ENCODE measurements at places on chromosomes 3 and 15.

GRCh38 chr3:9912294-9912935, 4.5 kb upstream of the IL17RC start:
- DNase-seq: no peak

- DNase-seq: no peak
Observed at GRCh38 chr3:123840961-123841360, 43.2 kb downstream of the MYLK start.

- no peak for DNase-seq
Observed at GRCh38 chr3:43413676-43414368, 127.5 kb downstream of the SNRK start.

GRCh38 chr3:45596290-45596791, 1.8 kb downstream of the LIMD1 start:
- no peak for DNase-seq

GRCh38 chr3:160381470-160381869, 17.6 kb downstream of the IFT80 start:
- no peak for DNase-seq

DNA sequence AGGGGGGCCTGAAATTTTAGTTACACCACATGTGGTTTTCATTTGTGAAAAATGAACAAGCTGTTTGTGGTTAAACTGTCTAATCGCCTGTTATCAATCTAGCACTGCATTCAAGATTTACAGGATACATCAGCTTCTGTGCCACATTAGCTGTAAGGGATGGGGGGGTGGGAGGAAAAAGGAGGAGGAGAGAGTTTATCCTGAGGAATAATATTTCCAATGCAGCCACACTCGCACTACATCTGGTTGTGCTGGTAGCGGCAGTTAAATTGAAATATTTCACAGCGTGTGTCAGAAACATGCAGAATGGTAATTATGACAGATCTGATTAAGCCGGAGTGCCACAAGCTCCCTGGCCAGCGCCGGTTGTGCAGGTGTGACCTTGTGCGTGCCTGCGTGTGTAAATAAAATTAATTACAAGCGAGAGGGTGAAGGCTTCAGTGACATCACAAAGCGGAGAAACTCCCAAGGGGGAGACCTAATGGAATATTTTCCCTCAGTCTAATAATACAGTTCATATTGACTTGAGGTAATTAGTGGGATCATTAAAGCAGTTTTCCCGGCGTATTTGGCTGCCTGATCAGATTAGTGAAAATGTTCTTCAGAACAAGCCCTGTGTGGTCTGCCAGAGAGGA, 55.5 kb downstream of the SATB1 start:
- peak; percentile 90 for DNase-seq

GRCh38 chr3:84039099-84039498, 919.7 kb upstream of the CADM2 start:
- no peak for DNase-seq

DNA sequence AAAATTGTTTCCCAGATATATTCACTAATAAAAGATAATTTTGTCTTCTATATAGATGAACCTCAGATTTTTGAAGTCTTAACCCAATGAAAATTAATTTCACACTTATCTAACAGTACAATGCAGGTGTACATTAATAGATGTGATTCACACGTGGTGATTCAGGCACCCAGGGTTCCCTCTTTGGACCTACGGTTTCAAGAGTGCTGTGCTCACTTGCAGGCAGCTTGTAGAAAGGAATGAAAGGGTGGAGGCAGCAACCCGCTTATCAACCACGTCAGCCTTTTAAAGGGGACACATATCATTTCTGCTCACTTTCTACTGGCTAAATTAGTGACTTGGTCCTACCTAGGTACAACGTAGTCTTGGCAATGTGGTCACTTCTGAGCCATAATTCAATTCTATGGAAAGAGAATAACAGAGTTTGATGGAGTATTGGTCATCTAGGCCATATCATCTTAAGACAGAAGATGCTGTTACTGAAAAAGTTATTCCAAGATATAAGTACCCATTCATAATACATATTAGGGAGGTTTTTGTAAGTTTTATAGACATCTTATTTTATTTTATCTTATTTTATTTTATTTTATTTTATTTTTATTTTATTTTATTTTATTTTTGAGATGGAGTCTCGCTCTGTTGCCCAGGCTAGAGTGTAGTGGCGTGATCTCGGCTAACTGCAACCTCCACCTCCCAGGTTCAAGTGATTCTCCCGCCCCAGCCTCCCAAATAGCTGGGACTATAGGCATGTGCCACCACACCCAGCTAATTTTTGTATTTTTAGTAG, 37.9 kb downstream of the ACP3 start:
- no peak for DNase-seq

- DNase-seq: no peak
Observed at GRCh38 chr15:91845720-91846119, 7.8 kb upstream of the SLCO3A1 start.

DNA sequence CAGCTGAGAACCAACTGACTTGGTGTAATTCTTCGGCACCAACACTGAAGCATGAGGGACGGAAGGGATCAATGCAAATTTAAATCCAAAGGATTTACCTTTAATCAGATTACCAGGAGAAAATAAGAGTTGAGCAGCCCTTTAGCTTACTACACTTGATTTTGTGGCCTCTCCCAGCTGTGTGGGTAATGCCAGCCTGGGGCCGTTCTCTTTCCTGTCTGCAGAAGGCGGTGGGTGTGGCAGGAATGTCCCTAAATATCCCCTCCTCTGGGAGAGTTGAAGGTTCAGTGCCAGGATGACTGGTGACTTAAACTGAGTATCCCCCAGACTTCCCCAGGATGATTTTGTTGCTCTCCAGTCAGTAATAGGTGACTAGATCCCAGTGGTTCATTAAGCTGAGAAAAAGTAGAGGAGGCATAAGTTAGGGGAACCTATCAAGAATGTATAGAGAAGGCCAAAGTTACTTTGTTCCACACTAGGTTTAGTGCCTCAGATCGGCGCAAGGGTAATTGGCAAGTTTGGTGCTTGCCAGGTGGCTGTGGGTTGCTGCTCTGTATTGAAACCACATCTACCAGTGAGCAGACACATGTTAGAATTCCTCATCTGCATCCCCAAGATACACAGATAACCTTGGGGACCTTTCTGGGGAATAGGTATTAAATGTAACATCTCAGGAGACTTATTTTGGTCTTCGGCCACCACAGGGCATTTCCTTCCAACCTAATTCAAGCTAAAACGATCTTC, 23.1 kb downstream of the MAPKBP1 start:
- no peak for DNase-seq

DNA sequence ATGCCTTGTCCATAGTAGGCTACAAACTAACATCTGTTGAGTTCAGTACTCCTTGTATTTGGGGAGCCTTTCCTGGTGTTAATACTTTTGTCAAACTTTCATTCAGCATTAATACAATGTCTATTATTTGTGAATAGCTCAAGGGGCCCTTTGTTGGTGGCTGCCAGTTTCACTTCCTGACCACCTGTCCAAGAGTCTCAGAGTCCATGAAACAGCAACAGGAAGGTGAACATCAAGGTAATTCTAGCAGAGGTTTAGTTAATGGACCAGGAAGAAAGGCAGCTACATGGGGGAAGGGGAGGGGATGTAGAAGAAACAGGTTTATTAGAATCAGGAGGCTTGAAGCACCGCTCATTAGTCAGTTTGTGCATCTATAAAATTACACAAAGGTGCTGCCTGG, 386.9 kb downstream of the PDCD6IP start:
- DNase-seq: no peak

DNA sequence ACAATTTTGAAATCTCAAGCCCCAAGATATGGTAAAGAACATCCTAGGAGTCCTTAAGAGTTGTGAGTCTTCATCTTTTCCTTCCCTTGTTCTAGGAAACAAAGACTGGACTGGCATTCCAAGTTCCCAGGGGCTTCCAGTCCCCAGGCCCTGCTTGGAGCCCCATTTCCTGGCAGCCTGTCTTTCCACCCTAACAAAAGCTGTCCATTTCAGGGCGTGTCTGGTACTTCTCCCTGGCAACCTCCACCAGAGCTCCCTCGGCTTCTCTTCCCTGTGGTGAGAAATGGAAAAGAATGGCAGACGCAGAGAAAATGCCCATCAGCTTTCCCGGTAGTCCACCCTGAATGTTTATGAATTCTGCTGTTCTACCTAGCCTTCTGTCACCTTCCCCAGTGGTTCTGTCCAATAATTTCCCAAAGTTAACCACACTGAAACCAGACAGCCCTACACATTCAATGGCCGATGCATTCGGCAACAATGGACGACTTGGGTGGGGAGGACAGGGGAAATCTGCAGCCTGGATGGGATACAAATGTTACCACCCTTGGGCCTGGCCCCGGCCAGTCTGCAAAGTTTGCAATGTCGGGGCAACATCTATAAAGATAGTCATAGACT, 6.8 kb downstream of the RAB6B start:
- DNase-seq: no peak

DNA sequence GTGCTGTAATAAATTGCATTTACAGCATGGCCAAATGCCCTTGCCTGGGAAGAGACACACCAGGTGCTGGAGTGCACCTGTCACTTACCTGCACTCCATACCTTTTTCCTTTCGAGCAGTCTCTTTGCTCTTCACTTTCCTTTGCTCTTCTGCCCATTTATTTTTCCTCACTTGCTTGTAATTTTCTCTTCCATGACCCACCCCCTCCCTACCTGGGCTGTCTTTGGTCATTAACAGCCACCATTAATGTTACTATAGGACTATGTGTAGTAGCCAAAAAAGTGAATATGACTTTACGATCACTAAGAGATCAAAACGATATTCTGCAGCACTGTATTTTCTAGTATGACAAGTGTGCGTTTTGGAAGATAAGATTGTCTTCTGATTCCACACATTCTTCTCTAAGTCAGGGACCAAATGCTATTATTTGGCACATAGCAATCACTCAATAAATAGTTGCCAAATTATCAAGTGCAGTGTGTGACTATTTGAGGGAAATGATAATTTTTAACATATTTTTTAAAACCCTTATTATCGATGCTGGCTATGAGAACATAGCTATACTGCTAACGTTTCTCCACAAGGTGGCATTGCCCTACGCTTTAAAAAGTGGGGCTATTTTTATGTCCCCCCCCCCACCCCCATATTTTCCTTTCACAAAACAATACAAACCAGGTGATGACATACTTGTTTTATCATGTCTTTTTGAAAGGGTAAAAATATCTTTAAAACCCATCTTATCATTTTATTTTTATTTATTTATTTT, 114.4 kb downstream of the GHSR start:
- DNase-seq: no peak

GRCh38 chr15:36400936-36401585, 178.4 kb upstream of the CDIN1 start:
- DNase-seq: no peak

GRCh38 chr3:7382293-7383010, 521.5 kb downstream of the GRM7 start:
- DNase-seq: no peak

Data from NCI-H1105 treated with DMSO at 0.1 percent for 48 hours (cell line).